ENCODE measurements at places on chromosomes 11 and 22.

DNA sequence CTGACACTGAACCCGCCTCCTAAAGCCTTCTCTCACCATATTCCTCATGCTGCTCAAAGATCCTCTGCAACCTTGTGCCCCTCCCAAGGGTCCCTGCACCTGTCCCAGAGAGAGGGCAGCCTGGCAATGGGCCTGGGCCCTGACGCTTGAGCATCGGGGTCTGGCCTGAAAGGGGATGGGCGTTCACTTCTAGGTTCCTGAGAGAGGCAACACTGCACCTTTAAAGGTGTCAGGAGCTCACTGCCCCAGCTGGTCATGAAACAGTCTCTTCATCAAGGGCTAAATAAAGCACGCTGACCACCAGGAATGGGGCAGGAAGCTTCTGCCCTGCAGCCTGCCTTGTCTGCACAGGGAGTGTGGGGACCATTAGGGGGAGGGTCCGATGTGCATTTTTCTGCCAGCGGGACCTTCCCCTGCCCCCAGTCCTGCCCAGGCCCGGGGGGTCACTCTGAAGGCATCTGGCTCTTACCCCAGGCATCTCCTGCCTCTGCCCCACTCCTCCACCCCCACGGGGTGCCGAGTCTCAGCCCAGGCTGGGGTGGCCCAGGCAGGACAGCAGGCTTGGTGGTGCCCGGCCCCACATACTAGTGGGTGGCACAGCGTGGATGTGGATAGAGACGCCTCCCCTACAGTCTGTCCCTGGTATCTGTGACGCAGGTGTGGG is 3.5 kb downstream of the C11orf21 start:
- no peak overlapping the region for H3K4me3 ChIP-seq
- H3K27me3 ChIP-seq: no peaks in the 10 kb centered on the region
- H3K27ac ChIP-seq: no peak overlapping the region
- DNase-seq: no peak
- H3K4me1 ChIP-seq: no peaks in the 10 kb centered on the region

DNA sequence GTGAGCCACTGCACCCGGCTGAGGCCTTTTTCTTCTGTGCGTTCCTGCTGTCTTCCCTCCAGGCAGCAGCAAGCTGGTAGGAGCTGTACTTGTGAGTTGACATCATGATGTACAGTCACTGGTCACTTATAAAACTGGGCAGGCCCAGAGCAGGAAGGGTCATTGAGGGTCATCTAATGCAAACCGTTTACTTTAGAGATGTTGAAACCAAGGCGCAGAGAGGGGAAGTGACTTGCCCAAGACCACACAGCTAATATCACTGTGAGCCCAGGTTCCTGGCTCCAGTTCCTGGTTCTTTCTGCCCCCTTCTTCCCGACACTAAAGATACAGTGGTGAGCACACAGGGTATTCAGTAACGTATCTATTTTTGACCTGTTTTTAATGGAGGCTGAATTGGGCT is 27.3 kb downstream of the PTPRJ start:
- no peaks in the 10 kb centered on the region for H3K36me3 ChIP-seq
- H3K27ac ChIP-seq: no peak overlapping the region
- peak; percentile 29 for DNase-seq

GRCh38 chr11:70365544-70365927 is 32.8 kb upstream of the CTTN start:
- H3K27ac ChIP-seq: no peak overlapping the region
- H3K36me3 ChIP-seq: peaks cover 29% of the 10 kb centered on the region
- DNase-seq: no peak
- H3K4me1 ChIP-seq: no peaks in the 10 kb centered on the region

- no peaks in the 10 kb centered on the region for H3K4me1 ChIP-seq
- no peaks in the 10 kb centered on the region for H3K27me3 ChIP-seq
- H3K4me3 ChIP-seq: no peak overlapping the region
- H3K36me3 ChIP-seq: peaks cover 21% of the 10 kb centered on the region
Observed at GRCh38 chr22:23193882-23194281, 13.6 kb downstream of the BCR start.

- no peak for DNase-seq
- H3K4me3 ChIP-seq: no peak overlapping the region
- H3K4me1 ChIP-seq: no peaks in the 10 kb centered on the region
- no peaks in the 10 kb centered on the region for H3K36me3 ChIP-seq
Observed at GRCh38 chr11:33801821-33802193, 27.5 kb upstream of the FBXO3 start.

GRCh38 chr22:50293441-50294318 is 13.8 kb downstream of the PLXNB2 start:
- H3K4me3 ChIP-seq: no peak overlapping the region
- no peaks in the 10 kb centered on the region for H3K27me3 ChIP-seq
- peak; percentile 78 for DNase-seq
- H3K36me3 ChIP-seq: peaks cover 33% of the 10 kb centered on the region

DNA sequence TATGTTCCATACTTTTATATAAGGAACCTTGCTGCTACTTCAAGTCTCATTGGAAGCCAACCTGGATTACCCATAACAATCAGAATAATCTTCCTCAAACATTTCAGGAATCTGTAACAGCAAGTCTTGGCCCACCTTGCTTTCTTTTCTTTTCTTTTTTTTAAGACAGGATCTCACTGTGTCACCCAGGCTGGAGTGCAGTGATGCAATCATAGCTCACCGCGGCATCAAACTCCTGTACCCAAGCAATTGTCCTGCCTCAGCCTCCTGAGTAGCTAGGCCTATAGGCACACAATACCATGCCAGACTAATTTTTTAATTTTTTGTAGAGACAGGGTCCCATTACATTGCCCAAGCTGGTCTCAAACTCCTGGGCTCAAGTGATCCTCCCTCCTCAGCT is 29.3 kb upstream of the PRDM10 start:
- peaks cover 2% of the 10 kb centered on the region for H3K4me1 ChIP-seq
- no peaks in the 10 kb centered on the region for H3K36me3 ChIP-seq

GRCh38 chr11:95138448-95138847 is 48.8 kb downstream of the ENDOD1 start:
- H3K4me1 ChIP-seq: peaks cover 7% of the 10 kb centered on the region
- H3K27ac ChIP-seq: no peak overlapping the region
- no peak overlapping the region for H3K4me3 ChIP-seq
- DNase-seq: no peak

GRCh38 chr22:40844951-40845350 is 11.5 kb downstream of the ST13 start:
- DNase-seq: no peak
- no peaks in the 10 kb centered on the region for H3K4me1 ChIP-seq
- no peak overlapping the region for H3K27ac ChIP-seq

DNA sequence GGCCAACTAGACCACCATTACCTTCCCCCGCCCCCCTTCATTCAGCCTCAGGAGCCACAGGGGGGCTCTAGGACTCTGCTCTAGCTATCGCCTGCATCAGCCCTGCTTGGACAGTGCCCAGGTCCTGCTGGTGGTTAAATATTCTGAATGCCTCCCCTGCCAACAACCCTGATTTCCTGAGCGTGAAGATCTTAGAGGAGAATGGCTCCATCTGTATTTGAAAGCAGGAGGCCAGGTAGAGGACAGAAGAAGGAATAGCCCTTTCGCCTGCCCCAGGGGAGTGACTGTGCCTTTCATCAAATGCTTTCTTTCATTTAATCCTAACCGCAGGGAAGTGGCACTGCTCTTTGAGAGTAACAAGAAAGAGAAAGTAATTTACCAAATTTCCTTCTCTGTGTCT is 69.2 kb downstream of the ISX start:
- H3K36me3 ChIP-seq: no peaks in the 10 kb centered on the region

DNA sequence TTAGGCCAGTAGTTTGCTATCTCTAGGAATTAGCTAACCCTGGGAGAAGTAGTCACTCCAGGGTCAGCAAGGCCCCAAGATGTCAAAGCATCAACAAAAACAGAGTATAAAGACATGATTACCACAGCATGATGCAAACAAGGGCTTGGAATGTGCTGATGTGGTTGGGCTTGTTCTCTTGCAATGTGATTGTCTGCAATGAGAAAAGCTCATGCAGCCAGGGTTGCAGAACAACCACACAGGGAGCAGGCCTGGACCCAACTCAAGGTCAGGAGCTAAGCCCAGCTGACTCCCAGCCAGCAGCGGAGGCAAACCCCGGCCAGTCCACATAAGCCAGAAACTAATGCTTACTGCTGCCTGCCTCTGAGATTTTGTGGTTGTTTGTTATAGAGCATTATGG is 132.4 kb upstream of the ZC3H12C start:
- no peak overlapping the region for H3K27ac ChIP-seq
- no peak overlapping the region for H3K4me3 ChIP-seq
- no peaks in the 10 kb centered on the region for H3K36me3 ChIP-seq
- no peaks in the 10 kb centered on the region for H3K27me3 ChIP-seq

GRCh38 chr11:44301564-44302271 is 8.2 kb downstream of the ALX4 start:
- H3K4me3 ChIP-seq: peak overlapping the region; percentile 13
- H3K36me3 ChIP-seq: no peaks in the 10 kb centered on the region
- no peak overlapping the region for H3K27ac ChIP-seq

DNA sequence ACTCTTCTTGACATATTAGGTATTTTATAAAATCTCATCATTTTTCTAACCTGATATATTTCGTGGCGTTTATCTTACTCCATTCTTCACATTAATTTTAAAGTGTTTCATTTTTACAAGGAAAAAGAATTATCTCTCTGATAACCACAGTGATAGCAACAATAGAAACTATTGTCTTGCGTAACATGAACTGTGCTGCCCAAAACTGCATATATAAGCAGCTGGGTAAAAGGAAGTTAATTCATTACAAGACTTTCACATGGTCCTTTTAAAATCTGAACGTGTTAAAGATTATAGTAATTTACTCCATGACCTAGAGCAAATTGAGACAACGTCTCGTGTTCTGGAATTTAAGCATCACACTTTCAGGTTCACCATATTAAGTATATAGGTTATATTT is 210.4 kb upstream of the GRIA4 start:
- H3K4me1 ChIP-seq: no peaks in the 10 kb centered on the region
- H3K27ac ChIP-seq: no peak overlapping the region
- H3K4me3 ChIP-seq: no peak overlapping the region
- no peaks in the 10 kb centered on the region for H3K27me3 ChIP-seq
- no peak for DNase-seq

- no peak overlapping the region for H3K27ac ChIP-seq
- H3K27me3 ChIP-seq: no peaks in the 10 kb centered on the region
- H3K36me3 ChIP-seq: no peaks in the 10 kb centered on the region
- no peak for DNase-seq
- no peak overlapping the region for H3K4me3 ChIP-seq
- H3K4me1 ChIP-seq: no peaks in the 10 kb centered on the region
Observed at GRCh38 chr11:6371825-6372224, 18.4 kb upstream of the SMPD1 start.

DNA sequence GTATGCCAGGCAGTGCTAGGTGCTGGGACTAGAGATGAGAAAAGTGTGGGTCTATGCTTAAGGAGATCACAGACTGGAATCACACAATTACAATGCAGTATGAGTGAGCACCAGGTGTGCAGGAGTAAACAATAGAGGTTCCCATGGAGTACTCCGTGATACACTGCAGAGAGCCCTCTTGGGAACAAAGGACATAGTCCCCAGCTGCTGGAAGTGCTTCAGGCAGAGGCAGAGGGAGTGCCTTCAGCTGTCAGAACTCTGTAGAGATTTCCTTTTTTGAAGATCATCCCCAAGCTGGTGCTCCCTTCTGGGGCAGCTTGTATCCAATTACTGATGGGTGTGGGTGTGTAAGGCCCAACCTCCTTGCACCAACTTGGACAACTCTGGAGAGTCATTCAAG is 143.5 kb upstream of the PLET1 start:
- H3K27me3 ChIP-seq: no peaks in the 10 kb centered on the region
- no peak for DNase-seq
- no peak overlapping the region for H3K27ac ChIP-seq

GRCh38 chr11:36427079-36427478 is 83.0 kb downstream of the TRAF6 start:
- no peaks in the 10 kb centered on the region for H3K27me3 ChIP-seq
- no peak for DNase-seq
- H3K4me1 ChIP-seq: peaks cover 10% of the 10 kb centered on the region
- H3K27ac ChIP-seq: no peak overlapping the region
- peaks cover 4% of the 10 kb centered on the region for H3K36me3 ChIP-seq

- no peaks in the 10 kb centered on the region for H3K27me3 ChIP-seq
- no peak for DNase-seq
- peaks cover 5% of the 10 kb centered on the region for H3K4me1 ChIP-seq
- H3K36me3 ChIP-seq: no peaks in the 10 kb centered on the region
Observed at GRCh38 chr11:9901943-9902342, 238.1 kb downstream of the SWAP70 start.

- H3K27ac ChIP-seq: no peak overlapping the region
- no peaks in the 10 kb centered on the region for H3K27me3 ChIP-seq
- H3K36me3 ChIP-seq: peaks cover 12% of the 10 kb centered on the region
Observed at GRCh38 chr11:12761029-12761428, 86.8 kb downstream of the TEAD1 start.

DNA sequence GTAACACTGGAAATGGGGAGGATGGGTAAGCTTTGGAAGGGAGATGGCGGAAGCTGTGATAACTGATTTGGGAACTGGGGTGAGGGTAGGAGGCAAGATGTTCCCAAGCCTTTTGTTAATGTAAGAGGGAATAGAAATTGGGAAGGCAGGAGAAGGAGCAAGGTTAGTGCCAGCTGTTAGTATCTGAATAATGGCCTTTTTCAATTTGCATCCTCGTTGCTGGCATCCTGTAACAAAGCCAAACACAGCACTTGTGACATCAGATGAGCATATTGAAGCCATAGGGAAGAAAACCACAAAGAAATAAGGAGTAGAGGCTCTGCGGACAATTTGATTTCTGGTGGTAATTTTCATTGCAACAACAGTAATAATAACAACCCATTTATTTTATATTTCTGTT is 70.9 kb upstream of the CLMP start:
- no peaks in the 10 kb centered on the region for H3K27me3 ChIP-seq
- H3K27ac ChIP-seq: no peak overlapping the region
- no peak overlapping the region for H3K4me3 ChIP-seq
- peaks cover 14% of the 10 kb centered on the region for H3K4me1 ChIP-seq
- no peaks in the 10 kb centered on the region for H3K36me3 ChIP-seq
- DNase-seq: no peak

DNA sequence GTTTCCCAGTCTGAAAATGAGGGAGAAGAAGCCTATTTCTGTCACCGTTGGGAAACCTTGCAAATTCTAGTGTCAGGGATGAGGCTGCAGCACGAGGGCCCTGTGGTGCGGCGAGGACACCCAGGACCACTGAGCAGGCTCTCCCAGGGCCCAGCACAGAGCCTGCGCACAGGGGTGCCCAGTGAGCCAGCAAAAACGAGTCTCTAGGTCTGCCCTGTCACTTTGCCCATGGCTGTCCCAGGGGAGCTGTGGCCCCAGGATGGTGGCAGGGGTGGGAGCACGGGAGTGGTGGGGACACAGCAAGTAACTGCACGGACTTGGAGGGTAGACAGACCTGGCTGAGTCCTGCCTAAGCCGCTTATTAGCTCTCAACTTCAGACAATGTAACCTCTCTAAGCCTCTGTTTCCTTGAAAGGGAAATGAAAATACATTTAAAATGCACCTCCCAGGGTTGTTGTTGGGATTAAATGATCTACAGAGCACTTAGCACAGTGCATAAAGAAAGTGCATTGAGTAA is 44.2 kb downstream of the DSCAML1 start:
- H3K36me3 ChIP-seq: no peaks in the 10 kb centered on the region
- no peak for DNase-seq
- no peaks in the 10 kb centered on the region for H3K27me3 ChIP-seq
- H3K4me3 ChIP-seq: no peak overlapping the region
- H3K4me1 ChIP-seq: no peaks in the 10 kb centered on the region

All from trophoblast cell (in vitro differentiated cells and primary cell).